ENCODE measurements at places on chromosomes 12 and 14.

DNA sequence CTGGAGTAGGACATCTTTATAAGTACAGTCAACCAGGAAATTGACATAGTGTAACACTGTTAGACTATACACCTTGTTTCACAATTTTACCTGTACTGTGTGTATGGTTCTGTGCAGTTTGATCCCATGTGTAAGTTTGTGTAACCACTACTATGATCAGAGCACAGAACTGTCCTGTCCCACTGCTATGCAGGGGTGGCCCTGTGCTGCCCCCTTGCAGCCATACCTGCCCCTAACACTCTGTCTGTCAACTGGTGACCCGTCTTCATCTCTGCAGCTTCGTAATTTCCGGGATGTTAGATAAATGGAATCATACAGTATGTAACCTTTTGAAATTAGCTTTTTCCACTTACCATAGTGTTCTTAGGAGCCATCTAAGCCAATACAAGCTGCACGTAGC is 58.7 kb upstream of the RD3L start:
- no peak for DNase-seq

DNA sequence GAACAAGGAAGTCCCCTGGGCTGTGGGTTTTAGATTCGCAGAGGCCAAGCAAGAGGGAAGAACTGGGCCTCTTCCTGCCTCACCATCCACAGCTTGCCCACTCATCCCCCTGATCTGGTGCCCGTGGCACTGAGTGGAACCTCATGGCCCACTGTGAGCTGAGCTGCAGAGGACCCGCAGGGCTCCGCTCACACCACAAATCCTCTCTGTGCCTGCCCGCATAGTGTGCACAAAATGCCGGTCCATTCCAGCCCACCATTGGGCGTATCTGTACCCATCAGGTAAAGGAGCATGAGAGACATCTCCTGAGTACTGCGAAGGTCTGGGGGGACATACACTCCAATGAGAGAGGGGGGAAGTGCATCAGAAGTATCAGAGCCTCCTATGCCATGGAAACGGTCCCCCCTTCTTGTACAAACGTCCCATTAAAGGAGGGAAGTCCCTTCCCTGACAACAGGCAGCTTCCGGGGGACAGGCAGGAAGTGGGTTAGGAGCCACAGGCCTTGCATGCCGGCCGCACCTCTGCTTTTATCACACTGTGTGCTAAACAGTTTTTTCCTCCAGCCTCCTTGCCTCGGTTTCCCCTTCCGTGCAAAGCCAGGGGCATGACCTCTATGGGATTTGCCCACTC is 309.4 kb upstream of the DIO3 start:
- DNase-seq: no peak

GRCh38 chr14:86373886-86374285 is 843.9 kb downstream of the FLRT2 start:
- no peak for DNase-seq

- no peak for DNase-seq
Observed at GRCh38 chr12:13940335-13940865, 41.0 kb downstream of the GRIN2B start.

DNA sequence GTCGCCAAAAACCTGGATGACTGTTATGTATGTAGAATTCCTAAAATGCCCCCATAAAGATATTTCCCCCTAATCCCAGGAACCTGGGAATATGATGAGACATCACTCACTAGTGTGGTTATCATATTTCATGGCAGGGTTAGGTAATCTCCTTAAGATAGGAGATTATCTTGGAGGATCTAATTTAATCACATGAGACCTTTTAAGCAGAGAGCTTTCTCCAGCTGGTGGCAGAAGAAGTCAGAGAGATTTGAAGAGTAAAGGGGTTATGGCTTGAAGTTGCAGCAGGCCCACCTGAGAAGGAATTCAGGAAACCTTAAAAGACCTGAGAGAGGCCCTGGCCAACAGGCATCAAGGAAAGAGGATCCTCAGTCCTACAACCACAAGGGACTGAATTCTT is 53.6 kb downstream of the DYRK2 start:
- no peak for DNase-seq

GRCh38 chr14:73741386-73741875 is 27.2 kb upstream of the PNMA1 start:
- peak; percentile 66 for DNase-seq

DNA sequence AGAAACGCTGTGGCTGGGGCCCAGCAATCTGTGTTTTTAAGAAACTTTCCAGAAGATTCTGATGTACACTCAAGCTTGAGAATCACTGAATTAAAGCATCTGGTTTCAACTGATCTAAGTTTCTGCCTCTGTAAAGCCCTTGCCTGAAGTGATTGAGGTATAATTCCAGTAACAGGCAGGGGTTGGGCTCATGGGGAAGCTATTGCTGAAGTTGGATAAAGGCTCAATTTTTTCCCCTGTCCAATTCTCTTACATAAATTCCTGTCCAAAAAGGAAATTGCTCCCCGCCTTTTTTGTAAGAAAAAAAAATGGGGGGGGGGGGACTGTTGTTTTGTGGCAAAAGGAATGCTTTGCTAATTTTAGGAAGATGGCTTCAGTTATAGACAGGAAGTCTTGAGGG is 337.4 kb downstream of the NUAK1 start:
- DNase-seq: no peak

- DNase-seq: peak; percentile 66
Observed at GRCh38 chr12:104494137-104494792, 37.5 kb downstream of the CHST11 start.

DNA sequence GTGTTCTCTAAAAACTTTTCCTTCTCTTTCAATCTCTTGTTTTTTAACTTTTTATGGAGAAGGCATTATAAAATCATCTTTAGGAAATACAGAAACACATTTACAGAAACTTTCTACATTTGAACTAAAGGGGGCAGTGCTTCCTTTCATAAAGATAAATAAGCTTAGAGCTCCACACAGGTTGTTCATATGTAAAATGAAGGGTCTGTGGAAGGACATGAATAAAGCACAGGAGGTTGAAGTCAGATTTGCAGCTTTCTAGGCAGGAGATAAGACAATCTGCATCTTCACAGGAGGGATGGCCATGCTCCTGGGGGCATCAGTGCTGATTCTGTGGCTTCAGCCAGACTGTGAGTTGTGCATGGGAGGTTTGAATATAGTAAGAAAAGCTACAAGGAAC is 426.0 kb downstream of the DAD1 start:
- DNase-seq: no peak

DNA sequence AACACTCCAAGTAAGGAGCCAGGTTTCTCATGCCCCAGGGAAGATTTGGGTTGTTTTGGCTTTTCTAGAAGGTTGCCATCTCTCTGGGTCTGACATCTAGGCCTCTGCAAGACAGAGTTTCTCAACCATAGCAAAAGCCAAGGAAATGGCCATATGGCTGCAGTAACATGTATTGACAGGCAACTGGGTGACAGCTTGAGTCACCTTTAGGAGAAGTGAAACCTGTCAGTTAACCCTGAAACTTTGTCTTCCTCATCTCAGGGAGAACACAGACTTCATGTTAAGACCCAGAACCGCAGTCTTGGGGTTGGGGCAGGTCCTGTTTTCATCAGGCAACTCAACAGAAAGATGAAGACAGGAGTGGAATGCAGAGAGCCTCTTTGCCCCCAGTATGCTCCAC is 46.0 kb upstream of the PLBD1 start:
- DNase-seq: no peak

- no peak for DNase-seq
Observed at GRCh38 chr14:33362934-33363333, 424.3 kb downstream of the NPAS3 start.

GRCh38 chr14:103543140-103543539 is 14.1 kb downstream of the TRMT61A start:
- DNase-seq: no peak

- no peak for DNase-seq
Observed at GRCh38 chr14:30848449-30849240, 25.7 kb upstream of the COCH start.

GRCh38 chr12:22467190-22467589 is 77.2 kb downstream of the C2CD5 start:
- no peak for DNase-seq

DNA sequence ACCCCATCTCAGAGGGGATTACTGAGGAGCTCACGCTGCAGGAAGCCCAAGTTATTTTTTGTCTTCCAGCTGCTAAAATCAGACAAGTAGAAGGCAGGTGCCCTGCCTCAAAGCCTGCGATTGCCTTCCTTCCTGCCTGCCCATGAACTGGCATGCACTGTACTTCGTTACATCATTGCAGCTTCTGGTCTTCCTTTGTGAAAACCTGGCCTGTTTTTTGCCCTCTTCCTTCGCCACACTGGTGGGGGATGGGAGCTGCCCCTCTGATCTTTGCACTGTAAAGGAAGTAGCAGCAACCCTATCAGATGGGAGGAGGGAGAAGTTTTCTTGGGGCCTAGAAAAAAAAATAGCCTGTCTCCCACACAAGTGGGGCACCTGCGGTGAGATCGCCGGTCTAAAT is 1098.7 kb downstream of the BCL11B start:
- no peak for DNase-seq

- no peak for DNase-seq
Observed at GRCh38 chr14:55645145-55645544, 65.1 kb downstream of the KTN1 start.

DNA sequence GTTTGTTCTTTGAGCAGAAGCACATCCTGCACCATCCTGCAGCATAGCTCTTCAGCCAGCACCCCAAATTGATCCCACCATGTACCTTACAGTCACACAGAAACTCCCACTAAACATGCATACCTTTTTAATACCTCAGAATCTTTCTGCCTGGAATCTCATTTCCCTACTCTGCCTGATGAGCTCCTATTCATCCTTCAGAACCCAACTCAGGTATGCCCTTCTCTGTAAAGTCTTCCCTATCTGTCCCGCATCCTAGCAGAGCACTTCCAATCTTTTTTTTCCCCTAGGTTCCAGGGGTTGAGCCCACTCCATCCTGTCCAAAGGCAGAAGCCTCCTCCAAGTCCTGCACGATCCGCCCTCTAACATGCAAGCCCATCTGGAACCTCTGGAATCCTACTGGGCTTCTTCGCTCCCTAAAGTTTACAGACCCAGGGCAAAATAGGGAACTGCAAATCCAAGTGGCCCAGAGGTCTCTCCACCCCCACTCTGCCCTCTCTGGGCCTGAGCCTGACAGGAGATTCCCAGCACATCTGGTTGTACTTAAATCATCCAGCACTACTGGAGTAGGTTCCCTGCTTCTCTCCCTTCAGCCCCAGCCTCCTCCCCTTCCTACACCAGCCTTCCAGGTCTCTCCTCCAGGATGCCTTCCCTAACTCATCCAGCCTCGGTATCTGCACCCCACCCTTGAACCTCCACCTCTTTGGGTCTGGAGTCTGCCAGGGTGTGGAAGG is 4.1 kb upstream of the FIGNL2 start:
- no peak for DNase-seq

GRCh38 chr12:65830305-65830704 is 6.0 kb downstream of the HMGA2 start:
- no peak for DNase-seq

- no peak for DNase-seq
Observed at GRCh38 chr12:88468581-88468980, 111.7 kb downstream of the KITLG start.

DNA sequence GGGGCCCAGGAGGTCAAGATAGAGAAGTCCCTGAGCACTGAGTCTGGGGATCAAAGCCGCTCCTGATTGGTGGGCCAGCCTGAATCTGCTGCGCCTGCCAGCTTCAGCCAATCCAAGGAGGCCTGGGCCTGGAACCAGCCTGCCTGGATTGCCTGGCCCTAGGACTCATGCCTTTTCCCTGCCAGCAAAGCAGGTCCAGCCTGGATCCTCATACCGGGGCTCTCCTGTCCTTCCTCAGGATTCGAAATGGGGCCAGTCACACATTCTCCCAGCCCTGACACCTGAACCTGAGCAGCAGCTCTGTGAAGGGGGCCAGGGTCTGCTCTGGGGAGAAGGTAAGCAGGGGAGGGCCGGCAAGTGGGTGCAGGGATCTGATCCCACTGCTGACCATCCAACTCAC is 81.9 kb downstream of the NINJ2 start:
- DNase-seq: no peak

DNA sequence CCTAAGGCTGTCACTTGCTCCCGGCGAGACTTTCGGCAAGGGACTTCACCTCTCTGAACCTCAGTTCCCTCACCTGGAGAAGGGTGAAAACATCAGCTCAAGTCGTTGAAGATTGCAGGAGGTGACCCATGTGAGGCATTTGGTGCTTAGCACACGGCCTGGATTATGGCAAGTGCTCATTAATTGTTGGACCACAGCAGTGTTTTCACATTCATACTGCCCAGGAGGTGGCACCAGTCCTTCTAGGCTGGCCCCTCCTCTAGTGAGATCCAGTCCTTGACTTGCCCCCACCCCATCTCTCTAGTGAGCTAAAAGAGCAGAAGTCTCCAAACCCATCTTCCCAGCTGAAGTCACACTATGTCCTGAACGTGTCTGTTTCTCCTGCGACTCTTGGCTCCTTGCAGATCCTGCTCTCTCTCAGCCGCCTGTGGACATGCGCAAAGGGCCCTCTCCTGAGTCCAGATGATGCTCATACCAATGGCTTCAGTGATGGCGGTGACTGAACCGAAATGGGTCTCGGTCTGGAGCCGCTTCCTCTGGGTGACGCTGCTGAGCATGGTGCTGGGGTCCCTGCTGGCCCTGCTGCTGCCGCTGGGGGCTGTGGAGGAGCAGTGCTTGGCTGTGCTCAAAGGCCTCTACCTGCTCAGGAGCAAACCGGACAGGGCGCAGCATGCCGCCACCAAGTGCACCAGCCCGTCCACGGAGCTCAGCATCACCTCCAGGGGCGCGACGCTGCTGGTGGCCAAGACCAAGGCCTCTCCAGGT is 1.6 kb downstream of the FICD start:
- DNase-seq: no peak

- peak; percentile 55 for DNase-seq
Observed at GRCh38 chr14:58637391-58638230, at the start of gene DACT1. DACT1 (plus strand) TSS chr14:58637962; CDS start chr14:58638203, 241 bp downstream.

DNA sequence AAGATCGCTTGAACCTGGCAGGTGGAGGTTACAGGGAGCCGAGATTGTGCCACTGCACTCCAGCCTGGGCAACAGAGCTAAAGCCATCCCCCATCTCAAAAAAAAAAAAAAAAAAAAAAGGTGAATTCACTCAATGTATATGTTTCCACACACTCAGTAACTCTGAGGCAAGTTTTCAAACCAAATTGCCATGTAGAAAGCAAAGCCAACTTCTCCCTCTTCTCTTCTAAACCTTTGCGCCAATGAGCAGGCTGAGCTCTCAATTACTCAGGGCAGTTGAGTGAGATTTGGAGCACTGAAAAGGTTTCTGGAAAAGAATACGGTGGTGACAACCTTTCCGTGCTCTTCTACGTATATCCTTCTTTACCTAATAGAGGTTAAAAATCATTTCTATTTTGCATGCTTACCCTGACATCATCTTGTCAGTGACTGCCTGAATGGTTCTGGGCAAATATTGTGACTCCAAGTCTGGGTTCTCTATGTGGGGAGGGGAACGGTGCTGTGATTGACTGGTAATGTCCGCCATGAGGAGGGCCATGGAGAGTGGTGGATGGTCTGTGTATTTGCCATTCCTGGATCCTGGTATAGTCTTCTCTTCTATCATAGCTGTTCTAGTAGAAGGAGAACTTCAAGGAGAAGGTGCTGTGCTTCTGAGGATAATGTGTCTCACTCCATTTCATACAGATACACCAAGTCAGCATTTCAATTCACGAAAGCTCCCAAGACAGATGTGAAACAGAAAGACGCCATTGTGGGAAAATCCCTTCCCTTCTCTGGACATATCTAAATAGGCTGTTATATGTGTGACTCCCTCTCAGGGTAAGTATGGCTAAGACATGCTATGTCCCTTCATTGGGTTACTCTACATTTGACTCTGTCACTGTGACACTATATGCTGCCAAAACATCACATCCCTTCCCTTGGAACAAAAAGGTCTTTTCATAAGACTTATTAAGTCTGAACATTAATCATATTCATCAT is 46.2 kb upstream of the MED13L start:
- DNase-seq: no peak

GRCh38 chr14:94192536-94192935 is 18.4 kb downstream of the PPP4R4 start:
- no peak for DNase-seq
